Activated T-helper 1 cell treated with Interleukin-2 at 50 U/mL for 16 hours (primary cell): ENCODE measurements at places on chromosomes 3 and 15.

GRCh38 chr3:144242747-144243146 lies 271.1 kb downstream of the DIPK2A start:
- no peak for DNase-seq

GRCh38 chr15:49282366-49282765 lies 112.3 kb downstream of the GALK2 start:
- DNase-seq, result no peak

DNA sequence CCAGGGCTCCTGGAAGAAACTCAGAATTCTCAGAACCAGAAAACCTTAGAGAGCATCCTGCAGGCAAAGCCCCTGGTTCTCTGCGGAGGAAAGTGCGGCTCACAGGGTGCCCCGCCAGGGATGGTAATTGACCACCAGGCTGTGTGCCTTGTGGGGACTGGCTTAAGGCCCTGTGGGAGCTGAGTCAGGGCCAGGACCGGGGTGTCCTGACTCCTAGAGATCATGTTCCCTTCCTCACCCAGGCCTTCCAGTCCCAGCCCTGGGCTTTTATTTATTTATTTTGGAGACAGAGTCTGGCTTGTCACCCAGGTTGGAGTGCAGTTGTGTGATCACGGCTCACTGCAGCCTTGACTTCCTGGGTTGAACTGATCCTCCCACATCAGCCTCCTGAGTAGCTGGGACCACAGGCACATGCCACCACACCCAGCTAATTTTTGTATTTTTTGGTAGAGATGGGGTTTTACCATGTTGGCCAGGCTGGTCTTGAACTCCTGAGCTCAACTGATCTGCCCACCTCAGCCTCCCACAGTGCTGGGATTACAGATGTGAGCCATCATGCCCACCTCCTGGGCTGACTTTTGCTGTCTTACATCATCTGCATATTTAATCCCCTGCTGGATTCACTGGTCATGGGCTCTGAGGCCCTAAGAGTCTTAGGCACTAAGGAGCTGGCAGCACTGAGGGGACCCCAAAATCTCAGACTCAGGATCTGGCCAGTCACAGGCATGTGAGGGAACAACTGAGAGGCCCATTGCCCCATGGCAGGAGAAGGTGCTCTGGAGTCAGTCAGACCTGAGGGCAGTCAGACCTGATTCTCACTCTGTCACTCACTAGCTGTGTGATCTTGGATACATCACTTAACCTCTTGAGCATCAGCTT lies 20.4 kb upstream of the LAMP3 start:
- DNase-seq, result no peak

- no peak for DNase-seq
Measured at GRCh38 chr3:56366641-56367162, 101.6 kb downstream of the ERC2 start.

- DNase-seq, result no peak
Measured at GRCh38 chr3:100424261-100424660, 22.9 kb downstream of the LNP1 start.

- DNase-seq, result no peak
Measured at GRCh38 chr3:172520301-172520831, 2.9 kb downstream of the TNFSF10 start.

- DNase-seq, result no peak
Measured at GRCh38 chr15:45386974-45387373, 8.6 kb upstream of the GATM start.

DNA sequence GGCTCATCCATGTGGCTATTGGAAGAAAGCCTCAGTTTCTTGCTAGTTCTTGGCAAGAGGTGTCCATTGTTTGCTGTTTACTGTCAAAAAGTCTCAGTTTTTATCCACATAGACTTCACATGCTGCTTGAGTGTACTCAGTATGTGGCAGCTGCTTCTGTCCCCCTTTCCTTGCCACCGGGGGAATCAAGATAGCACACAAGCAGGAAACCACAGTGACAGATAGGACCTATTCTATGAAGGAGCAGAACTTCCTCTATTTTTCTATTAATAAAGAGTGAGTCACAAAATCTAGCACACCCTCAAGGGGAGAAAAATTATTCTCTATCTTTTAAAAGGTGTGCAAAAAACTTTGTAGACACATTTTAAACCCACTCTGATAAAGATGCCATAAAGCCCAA lies 121.4 kb upstream of the GMNC start:
- DNase-seq, result no peak

DNA sequence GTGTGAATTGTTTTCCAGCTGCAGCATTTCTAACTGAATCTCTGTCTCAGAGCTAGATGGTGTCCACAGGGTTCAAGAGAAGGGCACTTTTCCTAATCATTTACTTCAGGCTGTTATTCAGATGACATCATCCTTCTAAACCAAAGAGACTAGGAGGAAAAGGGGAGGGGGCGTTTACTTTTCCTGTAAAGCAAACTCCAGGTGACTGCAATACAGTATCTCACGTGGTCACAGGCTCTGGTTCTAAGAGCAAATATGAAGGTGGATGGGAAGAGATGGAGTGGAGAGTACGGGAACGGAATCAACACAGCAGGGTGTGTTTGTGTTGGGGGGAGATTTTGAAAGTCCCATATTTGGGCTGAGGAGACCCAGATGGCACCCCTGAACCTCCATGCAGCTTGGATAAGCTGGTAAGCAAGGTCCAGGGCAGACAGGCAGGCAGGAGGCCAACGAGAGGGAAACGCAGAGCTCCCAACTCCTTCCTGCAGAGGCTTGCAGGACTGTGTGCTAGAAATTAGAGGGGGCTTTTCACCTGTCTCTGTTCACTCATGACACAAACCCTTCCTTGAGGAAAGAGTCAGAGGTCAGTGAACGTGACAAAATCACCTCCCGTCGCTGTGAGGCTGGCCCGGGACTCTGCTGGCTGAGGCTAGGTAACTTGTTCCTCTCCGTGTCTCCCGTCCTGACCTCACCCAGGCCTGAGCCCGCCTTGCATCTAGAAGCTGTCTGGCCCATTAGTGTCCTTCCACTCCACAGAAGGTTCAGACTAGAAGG lies 151.2 kb downstream of the OPA1 start:
- DNase-seq, result no peak

GRCh38 chr15:99019558-99020540 lies 12.3 kb upstream of the PGPEP1L start:
- no peak for DNase-seq

GRCh38 chr3:187519428-187519890 lies 150.7 kb downstream of the SST start:
- DNase-seq, result no peak

- no peak for DNase-seq
Measured at GRCh38 chr3:8421267-8421666, 80.4 kb upstream of the LMCD1 start.

- DNase-seq, result no peak
Measured at GRCh38 chr15:99842071-99842470, 108.8 kb upstream of the LYSMD4 start.

DNA sequence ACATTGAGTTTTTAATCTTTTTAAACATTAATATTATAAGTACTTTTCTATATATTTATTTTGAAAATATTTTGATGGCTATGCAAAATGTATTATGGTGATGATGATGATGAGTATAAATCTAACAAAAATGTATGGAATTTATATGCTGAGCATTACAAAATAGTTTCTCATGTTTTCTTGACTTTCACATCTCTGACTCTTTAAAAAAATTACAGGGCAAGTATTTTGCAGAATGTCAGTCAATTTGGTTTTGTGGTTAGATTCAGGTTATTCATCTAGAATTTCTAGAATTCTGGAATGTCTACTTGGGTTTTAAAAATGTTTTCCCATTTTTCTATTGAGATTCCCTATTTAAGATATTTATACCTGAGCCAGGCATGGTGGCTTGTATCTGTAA lies 41.7 kb upstream of the ANP32A start:
- DNase-seq, result no peak

DNA sequence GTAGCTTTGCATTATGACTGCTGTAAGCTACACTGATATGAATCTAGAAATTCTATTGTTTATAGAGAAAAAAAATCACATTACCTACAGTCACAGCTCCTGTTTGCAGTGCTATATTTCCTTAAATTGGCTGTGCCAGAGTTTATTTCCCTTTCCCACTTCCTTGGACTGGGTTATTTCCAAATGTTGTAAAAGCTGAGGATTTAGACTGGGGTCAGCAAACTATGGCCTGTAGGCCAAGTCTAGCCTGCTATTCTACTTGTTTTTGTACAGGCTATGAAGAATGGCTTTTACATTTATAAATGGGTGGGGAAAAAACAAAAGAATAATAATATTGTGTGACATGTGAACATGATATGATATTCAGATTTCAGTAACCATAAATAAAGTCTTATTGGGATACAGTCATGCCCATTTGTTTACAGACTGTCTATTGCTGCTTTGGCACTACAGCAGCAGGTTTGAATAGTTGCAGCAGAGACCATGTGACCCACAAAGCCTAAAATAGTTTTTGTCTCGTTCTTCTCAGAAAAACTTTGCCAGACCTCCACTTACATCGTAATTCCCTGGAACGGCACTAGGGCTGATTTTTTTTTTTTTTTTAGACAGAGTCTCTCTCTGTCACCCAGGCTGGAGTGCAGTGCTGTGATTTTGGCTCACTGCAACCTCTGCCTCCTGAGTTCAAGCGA lies 7.8 kb downstream of the GLDN start:
- DNase-seq, result no peak

DNA sequence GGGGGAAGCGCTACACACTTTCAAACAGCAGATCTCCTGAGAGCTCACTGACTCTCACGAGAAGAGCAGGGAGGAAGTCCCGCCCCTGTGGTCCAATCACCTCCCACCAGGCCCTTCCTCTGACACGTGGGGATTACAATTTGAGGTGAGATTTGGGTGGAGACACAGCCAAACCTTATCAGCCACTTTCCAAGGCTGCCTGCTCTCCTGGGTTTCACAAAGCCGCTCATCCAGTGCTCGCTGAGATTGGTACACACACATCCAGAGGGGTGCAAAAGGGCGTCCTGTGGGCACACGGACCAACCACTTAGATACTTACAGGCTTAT lies 23.1 kb downstream of the XXYLT1 start:
- DNase-seq, result no peak

GRCh38 chr3:188728371-188728896 lies 443.3 kb upstream of the TPRG1 start:
- DNase-seq, result no peak

- DNase-seq, result no peak
Measured at GRCh38 chr3:145557405-145557804, 603.6 kb downstream of the PLOD2 start.

- DNase-seq, result no peak
Measured at GRCh38 chr3:23161896-23162570, 41.1 kb upstream of the UBE2E2 start.

GRCh38 chr15:96171853-96172296 lies 158.6 kb upstream of the NR2F2 start:
- DNase-seq, result no peak

GRCh38 chr15:89898614-89899294 lies 5.0 kb upstream of the AP3S2 start:
- DNase-seq, result peak; percentile 24

DNA sequence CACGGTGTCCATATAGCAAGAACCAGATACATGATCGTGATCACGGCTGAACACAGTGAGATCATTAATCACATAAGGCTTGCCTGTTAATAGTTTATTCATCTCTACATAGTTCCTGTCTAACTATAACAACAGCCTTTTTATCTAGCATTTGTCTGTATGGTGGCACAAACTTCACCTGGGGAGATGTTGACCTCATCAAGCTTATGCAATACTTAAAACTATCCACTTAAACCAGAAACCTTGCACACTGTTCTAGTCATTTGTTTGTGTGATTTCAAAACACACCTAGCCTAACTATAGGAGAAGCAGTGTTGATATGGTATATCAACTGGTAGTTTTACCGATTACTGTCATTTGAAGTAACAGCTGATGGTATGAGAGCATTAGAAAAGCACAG lies 124.8 kb downstream of the VPS13C start:
- DNase-seq, result no peak
